COR-L47 (cell line): ENCODE measurements at places on chromosomes 2 and 18.

DNA sequence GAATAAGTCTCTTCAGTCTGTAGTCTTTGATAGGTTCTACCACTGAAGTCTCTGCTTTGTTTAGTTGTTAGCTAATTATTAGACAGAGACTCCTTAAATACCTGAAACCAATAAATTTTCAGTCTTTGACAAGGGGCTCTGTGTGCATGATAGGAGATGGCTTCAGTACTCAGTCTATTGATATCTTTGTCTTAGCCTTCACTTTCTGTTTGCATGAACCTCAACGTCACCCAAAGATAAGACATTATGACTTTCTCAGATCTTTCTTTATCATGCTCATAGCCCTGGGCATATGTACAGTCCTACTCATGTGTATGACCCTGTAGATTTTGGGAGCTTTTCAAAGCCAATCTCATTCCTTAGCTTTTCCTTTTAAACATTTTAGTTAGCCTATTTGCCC lies 183.5 kb upstream of the GCFC2 start:
- no peak for DNase-seq

- no peak for DNase-seq
Measured at GRCh38 chr2:168700615-168701245, 101.7 kb upstream of the NOSTRIN start.

DNA sequence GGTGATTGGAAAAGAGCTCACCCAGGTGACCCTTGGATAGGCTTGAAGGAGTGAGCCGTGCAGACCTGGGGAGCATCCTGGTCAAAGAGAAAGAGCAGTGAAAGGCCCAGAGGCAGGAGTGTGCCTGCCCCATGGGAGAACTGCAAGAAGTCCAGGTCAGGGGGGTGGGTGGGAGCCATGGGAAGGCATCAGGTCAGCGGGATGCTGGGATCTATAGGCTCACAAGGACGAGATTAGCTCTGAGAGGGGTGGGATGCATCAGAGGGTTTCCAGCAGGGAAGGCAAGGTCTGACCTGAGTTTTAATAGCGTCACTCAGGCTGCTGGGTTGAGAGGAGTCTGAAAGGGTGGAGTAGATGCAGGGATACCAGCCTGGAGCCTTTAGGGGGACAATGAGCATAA lies 158.6 kb downstream of the SMAD7 start:
- DNase-seq = no peak

DNA sequence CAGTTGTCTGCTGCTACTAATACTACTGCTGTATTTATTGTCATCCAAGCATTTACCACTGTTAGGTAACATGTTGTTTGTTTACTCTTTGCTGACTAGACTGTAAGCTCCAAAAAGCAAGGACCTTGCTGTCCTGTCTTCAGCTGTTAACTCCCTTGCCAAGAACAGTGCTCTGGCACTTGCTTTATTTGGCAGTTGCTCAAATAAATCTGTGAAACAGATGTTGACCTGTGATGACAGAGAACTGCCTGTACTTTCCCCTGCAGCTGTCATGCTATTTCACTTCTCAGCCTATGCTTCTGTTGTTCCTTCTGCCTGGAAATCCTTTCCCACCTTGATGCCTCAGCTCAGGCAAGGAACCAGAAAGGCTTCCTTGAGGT lies 181.2 kb downstream of the ATAD2B start:
- no peak for DNase-seq

DNA sequence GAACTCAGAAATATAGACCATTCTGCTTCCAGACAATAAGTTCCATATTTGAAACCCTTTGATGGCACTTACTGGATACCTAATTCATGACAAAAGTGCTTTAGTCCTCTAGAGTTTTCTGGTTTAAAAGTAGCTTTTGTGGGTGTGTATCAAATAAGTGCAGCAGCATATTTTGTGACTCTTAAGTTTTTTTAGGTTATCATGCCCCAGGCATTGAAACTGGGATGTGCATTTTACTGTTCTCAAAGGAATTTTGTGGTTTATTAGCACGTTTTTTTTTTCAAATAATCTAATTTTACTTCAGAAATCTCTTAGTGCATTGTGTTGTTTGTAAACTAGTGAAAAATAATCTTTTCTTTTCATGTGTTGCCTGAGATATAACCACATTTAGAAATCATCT lies 1.5 kb downstream of the XRCC5 start:
- no peak for DNase-seq

GRCh38 chr18:23618862-23619387 lies 32.6 kb upstream of the NPC1 start:
- no peak for DNase-seq
